Upper lobe of right lung (tissue), 1 donor: ENCODE measurements at places on chromosomes 6 and 20. TPM values are rescaled to one million over a fixed set of nuclear protein-coding genes. Genes with fewer than 3 reads are reported as not detected.

DNA sequence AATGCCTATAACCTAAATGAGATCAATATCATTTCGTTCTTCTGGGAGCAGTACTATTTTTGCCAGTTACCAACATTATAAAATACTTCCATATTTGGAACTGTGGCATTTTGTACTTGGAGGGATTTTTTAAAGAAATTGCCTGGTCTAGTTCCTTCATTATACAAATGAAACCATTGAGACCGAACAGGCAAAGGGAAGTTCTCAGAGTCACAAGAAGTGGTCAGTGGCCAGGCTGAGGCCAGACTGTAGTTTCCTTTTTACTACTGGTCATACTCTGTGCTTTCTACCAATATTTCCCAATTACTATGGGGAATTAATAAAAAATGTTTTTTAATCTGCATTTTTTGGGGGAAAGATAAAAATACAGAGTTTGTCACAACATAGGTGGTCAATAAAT is 332.0 kb downstream of the NRN1 start:
- DNase-seq = no peak

THBS2 gene
- 23.7 TPM for total RNA-seq

SOX18 gene
- 135 TPM for total RNA-seq

DNA sequence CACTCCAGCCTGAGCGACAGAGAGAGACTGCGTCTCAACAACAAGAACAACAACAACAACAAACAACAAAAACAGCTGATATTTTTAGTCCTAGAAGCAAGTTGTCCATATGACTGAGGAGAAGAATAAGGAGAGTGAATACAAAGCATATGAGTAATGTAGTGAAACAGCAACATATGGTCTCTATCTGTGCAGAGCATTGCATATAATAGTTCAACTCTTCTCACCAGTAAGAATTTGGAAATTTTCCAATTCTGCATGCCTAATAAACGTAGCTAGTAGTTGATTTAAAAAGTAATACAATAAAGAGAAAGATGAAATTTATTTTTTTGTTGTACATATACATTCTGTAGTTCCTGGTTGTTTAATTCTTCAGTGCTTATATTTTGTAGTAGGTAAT is 129.7 kb upstream of the FAM83B start:
- no peak for DNase-seq

DNMT3B gene
- total RNA-seq = 0.84 TPM

- DNase-seq = no peak
These were observed 165.7 kb upstream of the RNF217 start for GRCh38 chr6:124796464-124796970.

- no peak for DNase-seq
These were observed 49.3 kb upstream of the SRPK1 start for GRCh38 chr6:35970181-35970580.

PPP1R14C gene
- 10.0 TPM for total RNA-seq

GRCh38 chr6:107437691-107438090 is 21.7 kb downstream of the PDSS2 start:
- no peak for DNase-seq

DEFB132 gene
- total RNA-seq = not detected

ARMC2 gene
- 5.8 TPM for total RNA-seq

DNA sequence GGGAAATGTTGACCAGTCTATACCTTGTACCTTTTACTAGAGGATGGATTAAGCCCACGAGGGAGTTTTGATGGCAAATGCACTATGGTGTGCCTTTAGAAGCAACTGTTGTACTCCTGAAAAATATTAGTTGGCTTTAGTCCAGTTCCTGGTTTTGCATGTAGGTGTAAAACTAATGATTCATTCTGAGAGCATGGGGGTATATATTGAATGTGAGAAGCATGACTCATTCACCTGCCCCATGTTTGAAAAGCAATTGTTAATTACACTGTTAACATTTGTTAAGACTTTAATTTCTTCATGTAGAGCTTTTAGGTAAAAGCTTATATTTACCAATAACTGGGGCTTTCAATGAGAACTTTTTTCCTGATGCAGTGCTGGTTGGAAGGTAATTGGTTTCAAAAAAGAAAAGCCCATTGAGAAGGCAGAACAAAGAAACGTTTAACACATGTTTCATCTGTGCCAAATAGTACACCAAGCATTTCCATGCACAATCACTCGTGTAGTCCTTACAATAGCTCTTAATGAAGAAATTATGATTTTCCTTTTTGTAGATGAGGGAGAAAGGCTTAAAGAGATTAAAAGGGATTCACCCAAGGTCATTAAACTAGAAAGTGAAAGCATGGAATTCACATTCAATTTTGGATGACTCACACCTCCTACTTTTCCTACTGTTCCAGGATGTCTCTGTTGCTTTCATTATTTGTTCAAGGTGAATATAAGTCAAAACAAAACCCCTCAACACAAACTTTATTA is 134.1 kb downstream of the CCDC170 start:
- DNase-seq = no peak

DNA sequence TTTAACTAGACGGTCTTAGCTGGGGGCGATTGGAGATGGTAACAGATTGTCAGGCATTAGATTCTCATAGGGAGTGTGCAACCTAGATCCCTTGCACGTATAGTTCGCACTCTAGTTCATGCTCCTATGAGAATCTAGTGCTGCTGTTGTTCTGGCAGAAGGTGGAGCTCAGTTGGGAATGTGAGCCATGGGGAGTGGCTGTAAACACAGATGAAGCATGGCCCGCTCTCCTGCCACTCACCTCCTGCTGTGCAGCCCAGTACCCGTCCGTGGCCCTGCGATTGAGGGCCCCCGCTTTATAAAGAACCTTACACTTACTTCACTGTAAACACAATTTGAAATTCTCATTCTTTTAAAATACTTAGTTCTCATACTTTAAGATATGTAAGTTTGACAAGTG is 339.4 kb downstream of the CDH26 start:
- no peak for DNase-seq

ISM1 gene
- 4.1 TPM for total RNA-seq

GRCh38 chr6:13863699-13864155 is 49.4 kb upstream of the MCUR1 start:
- no peak for DNase-seq

DNA sequence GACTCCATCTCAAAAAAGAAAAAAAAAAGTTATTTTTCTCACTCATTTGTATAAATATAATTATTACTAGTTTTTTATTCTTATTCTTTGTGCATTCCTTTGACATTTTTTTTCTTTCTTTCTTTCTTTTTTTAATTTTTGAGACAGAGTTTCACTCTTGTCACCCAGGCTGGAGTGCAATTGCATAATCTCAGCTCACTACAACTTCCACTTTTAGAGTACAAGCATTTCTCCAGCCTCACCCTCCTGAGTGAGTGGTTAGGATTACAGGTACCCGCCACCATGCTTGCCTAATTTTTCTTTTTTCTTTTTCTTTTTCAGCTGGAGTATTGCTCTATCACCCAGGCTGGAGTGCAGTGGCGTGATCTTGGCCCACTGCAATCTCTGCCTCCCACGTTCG is 51.4 kb upstream of the JARID2 start:
- no peak for DNase-seq

GRCh38 chr6:21348504-21349195 is 244.9 kb upstream of the SOX4 start:
- DNase-seq = peak; percentile 70
